ENCODE measurements at places on chromosomes 6 and 20. TPM values are rescaled to one million over a fixed set of nuclear protein-coding genes. Genes with fewer than 3 reads are reported as not detected.

MACROD2 gene
- total RNA-seq: 1.4 TPM

CCR6 gene
- total RNA-seq: not detected

RIPOR3 gene
- total RNA-seq: 6.1 TPM

DNA sequence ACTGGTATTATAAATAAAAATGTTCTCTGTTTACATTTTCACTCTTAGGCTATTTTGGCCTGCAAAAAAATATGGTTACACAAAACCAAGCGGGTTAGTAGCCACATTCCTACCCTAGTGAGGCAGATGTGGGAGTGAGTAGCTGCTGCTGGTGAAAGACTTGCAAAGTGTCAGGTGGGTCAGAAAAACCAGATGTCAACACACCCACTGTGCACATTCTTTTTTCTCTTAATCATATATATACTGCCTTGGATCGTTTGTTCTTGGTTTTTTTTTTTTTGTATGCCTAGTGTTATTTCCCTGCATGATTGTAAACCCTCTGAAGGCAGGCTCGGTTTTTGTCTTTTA is 68.0 kb upstream of the TFB1M start:
- no peak for DNase-seq

- no peak for DNase-seq
Measured at GRCh38 chr6:48535582-48536009, 424.6 kb upstream of the PTCHD4 start.

- no peak for DNase-seq
Measured at GRCh38 chr6:131431718-131432117, 141.3 kb upstream of the ARG1 start.

- DNase-seq: no peak
Measured at GRCh38 chr20:17904027-17904426, 64.6 kb downstream of the SNX5 start.

DNA sequence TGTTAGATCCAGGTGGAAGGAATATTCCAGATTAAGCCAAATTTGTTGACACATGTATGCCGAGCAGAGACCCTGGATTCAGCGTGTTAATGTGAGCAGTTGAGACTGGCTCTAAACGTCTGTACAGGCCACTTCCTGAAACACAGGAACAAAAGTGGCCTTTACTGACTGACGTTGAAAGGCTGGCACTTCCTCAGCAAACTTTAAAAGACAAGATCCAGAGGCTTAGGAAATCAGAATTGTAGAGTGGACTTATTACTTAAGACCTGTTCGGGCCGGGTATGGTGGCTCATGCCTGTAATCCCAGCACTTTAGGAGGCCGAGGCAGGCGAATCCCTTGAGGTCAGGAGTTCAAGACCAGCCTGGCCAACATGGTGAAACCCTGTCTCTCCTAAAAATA is 125.7 kb upstream of the ARID1B start:
- peak; percentile 83 for DNase-seq

DNA sequence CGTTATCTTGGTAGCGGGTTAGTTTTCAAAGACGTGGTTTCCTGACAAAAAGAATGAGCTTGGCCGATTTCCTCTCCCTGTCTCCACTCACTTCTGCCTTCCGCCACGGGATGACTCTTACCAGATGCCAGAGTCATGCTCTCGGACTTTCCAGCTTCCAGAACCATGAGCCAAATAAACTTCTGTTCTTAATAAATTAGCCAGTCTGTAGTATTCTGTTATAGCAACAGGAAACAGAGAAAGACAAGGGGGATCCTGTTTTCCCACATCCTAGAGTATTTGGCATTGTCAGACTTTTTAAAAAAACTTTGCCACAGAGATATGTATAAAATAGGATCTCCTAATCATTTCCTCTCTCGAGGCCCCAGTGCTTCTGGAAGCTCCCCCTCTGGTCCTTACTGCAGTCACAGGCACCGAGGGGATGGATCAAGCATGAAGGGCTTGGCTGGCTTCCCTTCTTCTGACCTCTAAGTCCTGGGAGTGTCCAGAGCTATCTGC is 84.9 kb upstream of the NAA20 start:
- no peak for DNase-seq

DNA sequence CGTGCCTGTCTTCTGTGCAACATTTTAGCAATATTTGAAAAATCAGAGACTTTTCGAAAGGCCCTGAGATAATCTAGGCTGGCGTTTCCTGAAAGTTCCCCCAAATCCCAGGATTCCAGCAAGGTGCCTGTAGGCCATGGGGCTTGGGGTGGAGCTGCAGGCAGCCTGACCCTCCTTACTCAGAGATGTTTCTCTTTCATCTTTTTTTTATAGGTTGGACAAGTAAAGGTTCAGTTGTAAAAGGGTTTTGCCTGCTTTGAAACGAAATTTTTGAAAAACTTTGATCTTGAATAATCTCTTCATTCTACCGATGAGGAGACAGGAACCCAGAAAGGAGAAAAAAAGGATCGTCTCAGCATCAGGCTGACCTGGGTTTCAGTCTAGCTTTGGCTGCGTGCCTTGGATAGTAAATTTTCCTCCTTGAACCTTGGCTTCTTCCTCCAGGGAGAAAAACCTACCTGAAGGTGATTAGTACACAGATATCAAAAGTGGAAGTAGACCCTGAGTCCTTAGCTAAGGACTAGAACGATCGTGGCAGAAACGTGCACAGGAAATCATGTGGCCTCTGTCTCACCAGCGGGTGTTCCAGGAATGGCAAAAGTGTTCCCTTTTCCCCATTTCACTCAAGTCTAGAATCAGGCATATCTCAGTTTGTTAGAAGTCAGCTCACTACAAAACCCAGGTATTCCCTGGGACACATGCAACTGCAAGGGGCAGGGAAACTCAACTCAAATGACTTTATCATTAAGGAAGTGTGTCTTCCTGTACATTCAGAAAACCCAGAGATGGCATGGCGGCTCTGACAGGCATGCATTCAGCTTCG is 128.2 kb upstream of the PTPN1 start:
- DNase-seq: no peak

MUC22 gene
- total RNA-seq: not detected

DNA sequence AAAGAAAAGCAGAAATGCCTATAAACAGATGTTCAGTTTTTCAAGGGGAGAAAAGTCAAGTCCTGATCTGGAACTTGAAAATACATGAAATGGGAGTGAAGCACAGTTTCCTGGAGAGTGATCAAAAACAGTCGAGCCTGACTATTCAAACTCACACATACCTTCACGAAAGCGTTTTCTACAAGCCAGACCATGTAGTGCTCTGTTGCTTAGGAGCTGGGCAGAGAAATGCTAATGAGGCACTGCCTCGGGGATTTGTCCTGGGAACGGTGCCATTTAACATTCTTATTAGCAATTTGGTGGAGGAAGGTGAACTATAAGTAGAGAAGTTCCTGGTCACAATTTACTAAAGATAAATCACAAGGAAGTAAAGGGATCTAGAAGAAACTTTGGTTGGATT is 5.9 kb downstream of the NHSL1 start:
- DNase-seq: no peak

DCDC2 gene
- total RNA-seq: not detected

DNA sequence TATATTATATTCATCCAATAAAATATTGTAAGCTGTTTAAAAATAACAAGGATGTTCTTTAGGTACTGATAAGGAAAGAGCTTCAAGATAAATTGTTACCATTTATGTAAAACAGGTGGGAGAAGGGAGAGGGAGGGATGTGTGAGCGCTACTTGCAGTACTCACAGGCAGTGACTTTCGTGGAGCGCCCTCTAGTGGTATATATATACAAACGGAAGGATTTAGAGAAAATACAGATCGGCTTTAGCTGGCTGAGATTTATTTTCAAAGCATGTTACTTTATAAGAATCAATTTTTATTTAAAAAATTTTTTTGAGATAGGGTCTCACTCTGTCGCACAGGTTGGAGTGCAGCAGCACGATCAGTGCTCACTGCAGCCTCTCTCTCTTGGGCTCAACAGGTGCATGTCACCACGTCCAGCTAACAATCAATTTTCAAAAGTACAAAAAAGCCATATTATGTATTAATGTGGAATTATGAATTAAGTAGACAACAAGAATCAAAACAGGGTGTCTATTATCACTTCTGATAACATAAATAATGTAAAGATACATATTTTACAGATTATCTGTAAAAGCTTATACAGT is 3.3 kb upstream of the MOG start:
- no peak for DNase-seq

GRCh38 chr6:527989-528673 is 128.8 kb downstream of the HUS1B start:
- DNase-seq: no peak

- DNase-seq: no peak
Measured at GRCh38 chr6:133245007-133245406, 3.9 kb downstream of the EYA4 start.

- peak; percentile 53 for DNase-seq
Measured at GRCh38 chr20:24417485-24417884, 51.9 kb upstream of the SYNDIG1 start.

DNA sequence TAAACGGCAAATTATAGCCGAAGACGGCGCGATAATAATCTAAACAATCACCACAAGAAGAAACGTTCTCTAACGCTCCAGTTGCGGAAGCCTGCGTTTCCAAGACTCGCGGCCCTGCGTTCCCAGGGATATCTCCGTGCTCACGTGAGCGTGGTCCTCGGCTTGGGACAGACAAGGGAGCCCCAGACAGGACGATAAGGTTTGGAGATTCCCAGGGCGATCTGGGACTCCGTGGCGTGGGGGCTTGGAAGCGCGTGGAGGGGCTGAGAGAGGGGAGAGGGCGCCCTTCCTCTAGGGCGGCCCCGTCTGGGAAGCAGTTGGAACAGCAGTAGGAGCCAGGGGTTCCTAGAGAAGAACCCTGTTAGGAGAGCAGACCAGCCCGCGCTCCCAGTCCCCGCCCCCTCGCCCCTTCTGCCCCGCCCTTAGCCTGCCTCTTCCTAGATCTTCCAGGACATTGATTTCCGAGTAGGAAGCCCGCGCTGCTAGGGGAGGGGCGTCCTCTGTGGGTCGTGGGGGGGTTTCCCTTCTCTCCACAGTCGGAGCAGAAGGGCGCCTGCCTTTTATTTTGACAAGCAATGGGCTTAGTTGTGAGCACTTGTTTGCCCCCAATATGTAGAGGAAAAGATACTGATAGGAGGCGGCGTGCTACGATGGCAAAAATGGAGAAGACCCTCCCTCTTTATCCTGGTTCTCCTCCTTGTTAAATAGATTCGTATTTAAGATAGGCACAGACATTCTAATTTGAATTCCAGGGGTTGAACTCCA is 10.6 kb downstream of the NRN1 start:
- DNase-seq: peak; percentile 92

FLOT1 gene
- 148 TPM for total RNA-seq

DNA sequence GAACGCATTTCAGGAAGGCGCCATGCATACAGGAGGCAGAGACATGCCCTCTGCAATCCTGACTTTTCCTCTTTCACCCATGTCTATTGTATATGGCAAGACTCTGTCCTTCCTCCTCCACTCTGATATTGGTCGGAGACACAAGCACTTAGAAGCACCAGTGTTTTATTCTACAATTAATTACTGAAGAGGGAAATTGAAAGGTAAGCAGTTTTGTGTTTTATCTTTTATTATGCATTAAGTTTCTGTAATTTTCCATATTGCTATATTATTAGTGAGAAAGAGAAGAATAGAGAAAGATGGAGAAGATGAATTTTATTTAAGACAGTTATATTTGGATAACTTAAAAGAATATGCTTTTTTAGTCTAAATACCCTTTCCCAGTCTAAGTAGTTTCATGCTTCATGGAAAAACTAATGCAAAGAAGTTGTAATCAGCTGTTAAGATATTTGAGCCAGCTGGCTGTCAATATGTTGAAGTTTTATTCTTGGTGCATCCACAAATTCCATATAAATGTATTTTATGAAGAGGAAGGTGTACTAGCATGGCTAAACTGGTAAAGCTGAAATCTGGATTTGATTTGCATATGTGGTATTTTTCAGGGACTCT is 13.6 kb downstream of the ARID1B start:
- no peak for DNase-seq

GRCh38 chr6:15887491-15888461 is 224.9 kb upstream of the DTNBP1 start:
- DNase-seq: no peak

REM1 gene
- 8.5 TPM for total RNA-seq

- DNase-seq: no peak
Measured at GRCh38 chr6:152605941-152606340, 31.2 kb downstream of the SYNE1 start.

GRCh38 chr6:42781796-42782688 is at the start of gene BICRAL:
TSS of gene BICRAL (plus strand) at chr6:42782052. CDS start at chr6:42822023, 39,971 bp downstream.
- no peak for DNase-seq

FUCA2 gene
- total RNA-seq: 25.3 TPM

NKX2-2 gene
- not detected for total RNA-seq

DNA sequence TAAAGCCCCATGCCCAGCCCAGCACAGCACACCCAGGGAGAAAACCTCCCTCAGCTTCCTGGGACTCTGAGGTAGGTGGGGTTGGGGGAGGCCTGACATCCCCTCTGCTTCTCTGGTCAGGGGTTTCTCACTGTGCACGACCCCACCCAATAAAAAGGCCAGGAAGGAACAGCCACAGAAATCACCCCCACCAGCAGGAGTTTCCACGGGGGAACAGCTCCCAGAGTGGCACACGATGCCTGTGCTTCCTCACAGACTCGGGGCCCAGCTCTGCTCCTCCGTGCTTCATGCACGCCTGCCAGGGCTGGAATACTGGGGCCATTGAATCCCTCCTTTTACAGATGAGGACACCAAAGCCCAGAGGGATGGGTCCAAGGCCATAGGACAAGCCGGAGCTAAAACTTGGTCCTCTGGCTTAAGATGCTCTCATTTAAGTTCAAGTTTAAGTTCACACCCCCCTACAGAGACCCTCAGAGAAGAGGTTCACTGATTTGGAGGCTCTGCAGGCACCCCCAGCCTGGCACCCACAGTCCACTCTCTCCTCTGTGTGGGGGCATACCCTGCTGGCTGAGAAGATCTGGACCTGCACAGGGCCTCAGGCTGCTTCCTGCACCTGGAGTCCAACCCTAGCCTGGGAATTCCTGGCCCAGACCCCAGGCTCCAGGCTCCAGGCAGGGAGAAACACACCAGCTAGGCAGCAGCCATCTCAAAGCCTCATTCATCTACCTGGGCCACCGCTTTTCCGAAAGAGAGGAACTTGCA is 14.3 kb downstream of the ACSS1 start:
- no peak for DNase-seq

DNA sequence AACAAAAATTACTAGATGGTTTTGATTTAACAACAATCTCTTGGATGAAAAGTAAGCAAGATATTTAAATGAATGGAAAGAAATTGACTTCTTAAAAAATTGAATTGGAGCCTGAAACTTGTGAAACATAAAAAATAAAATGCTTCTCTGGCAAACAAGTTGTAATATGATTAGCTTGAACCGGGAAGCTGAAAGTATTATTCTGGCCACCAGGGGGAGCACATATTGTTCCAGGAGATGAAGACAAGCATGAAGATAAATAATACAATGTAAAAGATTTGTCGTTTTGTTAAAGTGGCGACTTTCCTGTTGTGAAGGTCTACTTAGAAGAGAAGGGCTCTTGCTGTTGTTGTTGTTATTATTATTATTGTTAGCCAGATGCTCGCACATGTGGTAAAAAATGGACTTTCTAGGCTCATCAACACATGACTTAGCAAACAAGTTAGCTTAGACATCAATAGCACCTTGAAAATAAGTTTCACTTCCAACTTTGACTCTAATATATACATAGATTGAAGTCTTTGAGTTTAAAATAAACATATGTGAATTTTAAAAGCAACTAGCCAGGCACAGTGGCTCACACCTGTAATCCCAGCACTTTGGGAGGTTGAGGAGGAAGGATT is 14.2 kb downstream of the PAX1 start:
- peak; percentile 92 for DNase-seq

HSPA12B gene
- 8.9 TPM for total RNA-seq

MEP1A gene
- 0.17 TPM for total RNA-seq

Measured in esophagus muscularis mucosa (tissue), 4 donors.